ENCODE measurements at places on chromosomes 1 and 21.

DNA sequence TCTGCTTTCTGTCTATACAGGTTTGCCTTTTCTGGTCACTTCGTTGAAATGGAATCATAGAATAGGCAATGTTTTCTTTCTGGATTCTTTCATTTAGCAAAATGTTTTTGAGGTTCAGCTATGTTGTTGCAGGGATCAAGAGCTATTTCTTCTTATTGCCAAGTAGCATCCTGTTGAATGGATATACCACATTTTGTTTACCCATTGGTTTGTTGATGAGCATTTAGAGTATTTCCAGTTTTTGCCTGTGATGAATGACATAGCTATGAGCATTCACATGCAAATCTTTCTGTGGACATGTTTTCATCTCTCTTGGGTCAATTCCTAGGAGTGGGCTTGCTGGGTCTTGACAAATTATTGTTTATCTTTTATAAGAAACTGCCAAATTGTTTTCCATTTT, 115.5 kb downstream of the ACTL8 start:
- DNase-seq: no peak

- DNase-seq: no peak
Measured at GRCh38 chr21:36396325-36396724, 11.1 kb downstream of the CHAF1B start.

DNA sequence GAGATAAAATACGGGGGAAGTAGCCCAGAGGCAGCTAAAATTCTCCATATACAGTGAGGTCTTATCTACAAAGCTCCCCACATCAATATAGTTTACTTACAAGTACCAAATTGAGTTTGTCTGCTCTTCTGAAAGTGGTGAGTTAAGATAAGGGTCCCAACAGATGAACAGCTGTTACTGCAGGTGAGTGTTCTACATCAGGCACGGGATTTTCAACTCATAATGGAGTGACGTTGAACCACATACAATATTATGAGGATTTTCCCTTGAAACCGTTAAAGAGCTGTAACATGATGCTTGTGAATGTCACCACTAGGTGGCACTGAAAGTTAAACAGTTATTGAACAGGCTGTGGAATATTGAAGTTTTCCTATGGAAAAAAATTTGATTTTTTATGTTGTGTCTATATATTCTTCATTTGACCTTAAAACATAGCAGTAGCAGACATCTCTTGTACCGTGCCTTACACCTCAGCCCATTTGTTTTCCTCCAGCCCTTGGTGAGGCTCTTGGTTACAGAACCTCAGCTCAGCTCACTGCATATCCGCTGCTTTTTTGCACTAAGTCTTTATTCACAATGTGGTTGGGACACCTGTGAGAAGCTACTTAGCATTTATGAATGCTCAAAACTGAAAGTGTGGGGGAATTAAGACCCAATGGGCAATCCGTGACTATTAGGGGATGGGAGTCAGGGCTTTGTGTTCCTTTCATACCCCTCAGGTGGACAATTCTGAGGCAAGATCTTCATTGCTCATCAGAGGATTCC, 23.2 kb downstream of the CD1D start:
- DNase-seq: no peak

GRCh38 chr1:24096009-24096738, 15.8 kb downstream of the MYOM3 start:
- no peak for DNase-seq

DNA sequence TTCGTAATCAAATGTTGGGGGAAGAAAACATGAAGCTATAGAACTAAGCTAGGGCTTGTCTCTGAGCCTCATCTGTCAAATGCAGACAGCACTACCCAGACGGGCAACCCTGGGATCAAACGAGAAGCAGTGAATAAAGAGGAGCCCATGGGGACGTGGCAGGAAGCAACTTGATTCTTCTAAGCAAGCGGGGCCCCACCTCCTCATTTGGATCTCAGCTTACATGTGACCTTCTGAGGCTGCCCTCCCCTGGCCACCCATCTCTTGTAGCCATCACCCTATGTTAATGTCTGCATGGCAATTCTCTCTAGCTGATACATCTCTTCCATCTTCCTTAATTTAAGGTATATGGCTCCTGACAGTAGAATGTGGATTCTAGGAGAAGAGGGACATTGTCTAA, 171.3 kb downstream of the IGSF21 start:
- DNase-seq: no peak

DNA sequence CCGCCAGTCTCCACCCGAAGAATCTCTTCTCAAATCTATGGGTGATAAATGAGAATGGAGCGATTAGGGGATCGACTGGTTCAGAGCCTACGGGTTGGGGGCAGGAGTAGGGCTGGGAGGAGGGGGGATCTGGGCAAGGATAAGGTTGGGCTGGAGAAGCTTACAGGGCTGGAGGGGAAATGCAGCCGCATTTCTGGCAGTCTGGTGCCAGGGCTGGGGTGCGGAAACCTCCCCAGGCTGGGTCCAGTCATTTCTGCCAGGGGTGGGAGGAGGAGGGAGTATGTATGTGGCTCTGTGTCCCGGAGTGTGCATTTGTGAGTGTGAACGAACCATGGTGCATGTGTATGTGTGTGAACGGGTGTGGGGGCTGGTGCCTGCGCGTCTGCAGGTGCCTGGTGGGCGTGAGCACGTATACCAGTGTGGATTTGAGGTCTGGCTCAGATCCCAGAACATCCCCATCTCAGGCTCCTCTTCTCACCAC, 10.2 kb downstream of the C1orf216 start:
- no peak for DNase-seq

- no peak for DNase-seq
Measured at GRCh38 chr1:81435175-81435574, 365.6 kb upstream of the ADGRL2 start.

DNA sequence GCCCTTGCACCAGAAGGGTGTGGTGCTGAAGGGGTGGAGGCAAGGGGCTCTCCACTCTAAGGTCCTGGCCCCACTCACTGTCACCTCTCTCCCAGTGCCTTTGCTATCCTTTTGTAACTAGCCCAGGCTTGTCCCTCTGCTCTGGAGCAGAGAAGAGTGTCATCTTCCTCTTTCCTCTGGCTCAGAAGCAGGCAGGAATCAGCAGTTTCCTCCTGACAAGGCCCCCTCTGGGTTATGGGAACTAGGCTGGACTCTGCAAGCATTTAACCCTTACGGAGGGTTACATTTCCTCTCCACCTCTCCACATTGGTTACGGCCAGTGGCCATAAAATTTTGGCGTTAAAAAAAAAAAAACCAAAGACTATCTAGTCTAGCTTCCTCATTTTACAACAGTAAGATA, 30.4 kb downstream of the PLXNA2 start:
- no peak for DNase-seq

DNA sequence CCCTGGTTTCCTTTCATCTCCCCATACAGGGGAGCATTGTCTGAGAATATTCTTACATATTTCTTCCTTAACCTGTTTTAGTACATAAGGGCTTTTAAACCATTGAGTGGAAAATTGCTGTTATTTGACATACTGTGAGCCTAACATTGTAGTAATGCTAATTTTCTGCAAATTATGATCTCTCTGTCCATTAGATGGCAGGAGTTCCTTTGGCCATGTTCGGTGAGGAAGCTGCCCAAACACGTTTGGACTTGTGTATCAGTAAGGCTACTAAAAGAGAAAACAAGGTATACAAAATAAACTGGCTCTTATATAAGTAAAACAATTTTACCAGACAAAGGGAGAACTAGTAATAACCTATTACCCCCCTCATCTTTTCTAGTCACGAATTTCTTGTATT, 29.2 kb downstream of the CDC7 start:
- no peak for DNase-seq

DNA sequence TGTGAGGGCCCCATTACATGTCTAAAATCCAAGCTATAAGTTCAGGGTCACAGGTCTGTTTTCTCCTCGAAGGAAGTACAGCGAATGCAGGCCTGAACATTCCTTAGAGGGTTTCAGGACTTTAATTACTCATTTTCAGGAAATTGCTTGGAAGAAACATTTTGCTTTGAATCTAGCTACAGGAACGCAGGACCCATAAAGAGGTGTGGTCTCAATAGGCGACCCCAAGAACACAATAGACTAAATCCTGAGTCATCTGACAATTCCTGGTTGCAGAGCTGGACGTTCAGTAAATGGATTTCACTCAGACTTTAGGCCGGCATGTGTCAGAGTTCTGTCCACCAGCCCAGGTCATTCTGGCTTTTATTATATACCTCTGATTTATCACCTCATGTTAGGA, 1.0 kb upstream of the ERG start:
- no peak for DNase-seq

- DNase-seq: no peak
Measured at GRCh38 chr1:155241069-155241679, 14.1 kb downstream of the ENTREP3 start.

GRCh38 chr21:46284077-46284644, 1.2 kb downstream of the MCM3AP start:
- DNase-seq: no peak

GRCh38 chr1:72284084-72284347, 1.7 kb upstream of the NEGR1 start:
- DNase-seq: no peak

DNA sequence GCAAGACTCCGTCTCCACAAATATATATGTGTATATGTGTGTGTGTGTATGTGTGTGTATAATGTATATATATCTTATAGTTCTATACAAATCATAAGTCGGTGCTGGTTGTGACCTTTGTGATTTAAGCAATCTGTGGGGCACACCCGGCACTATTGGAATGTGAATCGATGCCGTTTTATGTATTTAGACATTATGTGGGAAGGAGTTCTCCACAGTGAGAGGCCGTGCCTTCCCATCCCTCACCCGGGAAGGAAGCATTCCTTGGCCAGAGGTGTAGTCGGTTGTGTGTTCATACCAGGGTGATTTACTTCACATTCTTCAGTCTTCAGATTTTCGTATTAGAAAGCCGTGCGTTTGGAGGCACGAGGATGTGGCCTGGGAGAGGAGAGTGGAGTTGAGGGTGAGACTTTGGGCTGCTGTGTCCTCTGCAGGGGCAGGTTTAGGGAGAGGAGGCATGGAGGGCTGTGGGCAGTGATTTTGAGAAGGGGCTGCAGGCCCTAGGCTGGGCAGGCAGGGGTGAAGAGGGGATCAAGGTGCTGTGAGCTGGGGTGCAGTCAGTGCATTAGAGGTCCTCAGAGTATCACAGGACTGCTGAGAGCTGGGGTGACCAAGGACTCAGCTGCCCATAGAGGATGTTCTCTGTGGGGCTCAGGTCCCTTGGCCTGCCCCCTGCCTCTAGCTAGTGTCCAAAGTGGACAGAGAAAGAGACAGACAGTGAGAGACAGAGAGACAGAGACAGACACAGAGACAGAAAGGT, 57.7 kb downstream of the TRIM11 start:
- DNase-seq: no peak

GRCh38 chr1:37399205-37399604, 75.2 kb upstream of the ZC3H12A start:
- DNase-seq: no peak

DNA sequence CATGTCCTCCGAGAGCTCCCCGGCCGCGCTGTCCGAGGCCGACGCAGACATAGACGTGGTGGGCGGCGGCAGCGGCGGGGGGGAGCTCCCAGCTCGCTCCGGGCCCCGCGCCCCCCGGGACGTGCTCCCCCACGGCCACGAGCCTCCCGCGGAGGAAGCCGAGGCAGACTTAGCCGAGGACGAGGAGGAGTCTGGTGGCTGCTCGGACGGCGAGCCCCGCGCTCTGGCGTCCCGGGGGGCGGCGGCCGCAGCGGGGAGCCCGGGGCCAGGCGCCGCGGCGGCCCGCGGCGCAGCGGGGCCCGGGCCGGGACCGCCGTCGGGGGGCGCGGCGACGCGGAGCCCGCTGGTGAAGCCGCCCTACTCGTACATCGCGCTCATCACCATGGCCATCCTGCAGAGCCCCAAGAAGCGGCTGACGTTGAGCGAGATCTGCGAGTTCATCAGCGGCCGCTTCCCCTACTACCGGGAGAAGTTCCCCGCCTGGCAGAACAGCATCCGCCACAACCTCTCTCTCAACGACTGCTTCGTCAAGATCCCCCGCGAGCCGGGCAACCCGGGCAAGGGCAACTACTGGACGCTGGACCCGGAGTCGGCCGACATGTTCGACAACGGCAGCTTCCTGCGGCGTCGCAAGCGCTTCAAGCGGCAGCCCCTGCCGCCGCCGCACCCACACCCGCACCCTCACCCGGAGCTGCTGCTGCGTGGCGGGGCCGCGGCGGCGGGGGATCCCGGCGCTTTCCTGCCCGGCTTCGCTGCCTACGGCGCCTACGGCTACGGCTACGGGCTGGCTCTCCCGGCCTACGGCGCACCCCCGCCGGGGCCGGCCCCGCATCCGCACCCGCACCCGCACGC, 547 bp downstream of the FOXD2 start:
- peak; percentile 40 for DNase-seq

DNA sequence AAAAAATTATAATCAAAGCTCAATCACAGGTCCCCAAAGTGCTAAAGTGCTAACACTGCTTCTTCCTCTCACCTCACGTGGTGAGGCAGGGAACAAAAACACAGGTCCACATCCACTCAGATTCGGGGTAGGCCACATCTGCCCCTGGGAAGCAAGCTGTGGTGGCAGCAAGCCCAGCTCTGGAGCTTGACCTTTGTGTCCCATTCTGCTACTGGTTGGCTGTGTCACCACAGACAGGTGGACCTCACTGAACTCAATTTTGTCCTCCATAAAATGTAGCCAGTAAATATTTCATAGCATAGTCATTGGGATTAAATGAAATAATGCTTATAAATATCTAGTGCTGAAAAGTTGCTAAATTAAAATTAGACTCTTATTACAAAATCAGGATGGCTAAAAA, 8.5 kb downstream of the AZIN2 start:
- DNase-seq: no peak

DNA sequence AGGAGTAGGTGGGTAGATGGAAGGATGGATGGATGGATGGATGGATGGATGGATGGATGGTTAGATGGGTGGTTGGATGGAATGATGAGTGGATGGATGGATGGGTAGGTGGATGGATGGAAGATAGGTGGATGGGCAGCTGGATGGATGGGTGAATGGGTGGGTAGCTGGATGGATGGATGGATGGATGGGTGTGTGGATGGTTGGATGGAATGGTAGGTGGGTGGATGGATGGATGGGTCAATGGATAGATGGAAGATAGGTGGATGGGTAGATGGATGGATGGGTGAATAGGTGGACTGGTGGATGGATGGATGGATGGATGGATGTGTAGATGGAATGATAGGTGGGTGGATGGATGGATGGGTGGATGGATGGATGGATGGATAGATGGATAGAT, 164.0 kb upstream of the VAMP3 start:
- no peak for DNase-seq
